ENCODE measurements at places on chromosomes 2 and 18. TPM values are rescaled to one million over a fixed set of nuclear protein-coding genes. Genes with fewer than 3 reads are reported as not detected.
A peak's percentile ranks its signal among the peaks of the same experiment; 100 is the strongest.

The ELOA2 gene
- total RNA-seq = not detected

The BIRC6 gene
- total RNA-seq = 98.0 TPM

The CHN1 gene
- total RNA-seq = 50.3 TPM

The CYP27A1 gene
- 16.4 TPM for total RNA-seq

The PRSS56 gene
- not detected for total RNA-seq

The CPS1 gene
- total RNA-seq = 4.9 TPM

The TNP1 gene
- 1.1 TPM for total RNA-seq

The NFU1 gene
- total RNA-seq = 44.1 TPM

The RPRM gene
- 3.1 TPM for total RNA-seq

The SCN1A gene
- total RNA-seq = 0.62 TPM

The CNTNAP5 gene
- total RNA-seq = 8.9 TPM

- H3K4me1 ChIP-seq = peaks cover 34% of the 10 kb centered on the region
- no peak overlapping the region for H3K4me3 ChIP-seq
- no peak overlapping the region for H3K27ac ChIP-seq
- no peak for DNase-seq
- no peaks in the 10 kb centered on the region for H3K27me3 ChIP-seq
Observed at GRCh38 chr18:39318008-39318407, 1752.4 kb upstream of the CELF4 start.

- peaks cover 4% of the 10 kb centered on the region for H3K4me1 ChIP-seq
- no peak overlapping the region for H3K4me3 ChIP-seq
- H3K36me3 ChIP-seq = no peaks in the 10 kb centered on the region
- no peak overlapping the region for H3K27ac ChIP-seq
Observed at GRCh38 chr18:32714571-32715148, 58.2 kb downstream of the KLHL14 start.

DNA sequence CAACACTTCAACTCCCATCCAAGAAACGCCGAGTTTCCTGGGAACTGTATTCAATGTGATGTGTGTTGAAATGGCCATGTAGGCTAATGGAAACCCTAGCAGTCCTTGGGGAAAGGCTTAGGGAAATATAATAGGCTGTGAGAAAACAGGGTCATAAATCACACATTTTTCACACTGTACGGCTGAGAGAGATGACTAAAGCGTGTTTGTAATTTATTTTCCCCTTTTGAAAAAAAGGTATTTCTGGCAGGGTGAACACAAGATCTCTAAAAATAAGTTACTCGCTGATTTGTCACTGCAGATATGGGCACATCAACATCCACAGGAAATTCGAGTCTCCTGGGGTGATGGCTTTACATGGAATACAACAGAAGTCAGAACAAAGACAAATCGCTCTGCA lies 109.6 kb upstream of the ST6GAL2 start:
- H3K36me3 ChIP-seq = no peaks in the 10 kb centered on the region
- no peak overlapping the region for H3K27ac ChIP-seq
- peaks cover 24% of the 10 kb centered on the region for H3K27me3 ChIP-seq
- no peak overlapping the region for H3K4me3 ChIP-seq

GRCh38 chr18:23563377-23564043 lies 22.8 kb downstream of the NPC1 start:
- no peaks in the 10 kb centered on the region for H3K4me1 ChIP-seq
- no peak overlapping the region for H3K4me3 ChIP-seq
- DNase-seq = no peak
- H3K27me3 ChIP-seq = no peaks in the 10 kb centered on the region

DNA sequence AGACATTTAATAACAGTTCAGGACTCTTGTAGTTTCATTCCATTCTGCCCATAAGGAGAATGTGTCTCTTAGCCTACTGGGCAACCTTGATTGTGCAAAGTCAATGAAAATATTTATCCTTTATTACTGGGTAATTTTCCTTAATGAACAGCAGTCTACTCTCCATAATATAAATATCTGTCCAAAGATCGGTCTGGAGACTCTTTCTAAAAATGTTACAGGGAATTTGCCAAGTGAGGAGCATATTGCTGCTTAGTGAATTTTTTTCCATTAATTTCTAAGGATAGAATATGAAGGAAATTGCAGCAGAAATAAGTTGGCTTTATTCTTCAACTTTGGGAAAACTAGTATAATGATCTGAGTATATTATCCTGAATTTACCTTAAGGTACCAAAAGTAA lies 817.1 kb upstream of the FSHR start:
- no peaks in the 10 kb centered on the region for H3K36me3 ChIP-seq
- peaks cover 9% of the 10 kb centered on the region for H3K4me1 ChIP-seq

DNA sequence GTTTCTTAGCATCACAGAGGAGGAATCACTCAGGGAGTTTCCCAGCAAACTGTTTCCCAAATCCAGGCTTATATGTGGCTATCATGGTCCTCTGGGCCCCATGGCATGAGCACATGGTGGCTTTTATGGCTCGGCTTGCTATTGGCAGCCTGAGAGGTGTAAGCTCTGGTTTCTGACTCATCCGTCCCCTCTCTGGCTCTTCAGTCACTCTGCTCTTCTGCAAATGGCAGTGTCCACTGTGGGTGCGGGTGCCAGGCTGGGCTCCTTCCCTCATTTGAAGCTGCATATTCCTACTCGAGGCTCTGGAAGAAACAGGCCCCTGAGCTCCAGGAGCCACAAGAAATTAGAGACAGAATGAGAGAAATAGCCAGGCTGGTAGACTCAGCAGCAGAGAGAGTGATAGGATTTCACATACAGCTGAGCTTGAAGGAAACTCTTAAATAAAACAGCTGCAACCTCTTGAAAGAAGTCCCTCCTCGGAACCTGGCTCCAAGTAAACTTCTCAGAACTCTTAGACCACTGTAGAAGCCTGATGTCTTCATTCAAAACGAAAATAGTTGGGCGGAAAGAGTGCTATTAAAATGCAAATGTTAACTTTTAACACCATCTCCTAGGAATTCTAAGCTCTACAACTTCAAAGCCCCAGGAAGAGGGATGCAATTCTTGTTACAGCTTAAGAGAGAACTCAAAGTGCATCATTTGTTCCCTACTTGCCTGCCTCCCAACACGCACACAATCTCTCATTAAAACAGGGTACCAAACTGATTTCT lies 212.6 kb upstream of the SP5 start:
- H3K36me3 ChIP-seq = no peaks in the 10 kb centered on the region
- peaks cover 30% of the 10 kb centered on the region for H3K27me3 ChIP-seq
- peaks cover 25% of the 10 kb centered on the region for H3K4me1 ChIP-seq
- no peak overlapping the region for H3K27ac ChIP-seq

DNA sequence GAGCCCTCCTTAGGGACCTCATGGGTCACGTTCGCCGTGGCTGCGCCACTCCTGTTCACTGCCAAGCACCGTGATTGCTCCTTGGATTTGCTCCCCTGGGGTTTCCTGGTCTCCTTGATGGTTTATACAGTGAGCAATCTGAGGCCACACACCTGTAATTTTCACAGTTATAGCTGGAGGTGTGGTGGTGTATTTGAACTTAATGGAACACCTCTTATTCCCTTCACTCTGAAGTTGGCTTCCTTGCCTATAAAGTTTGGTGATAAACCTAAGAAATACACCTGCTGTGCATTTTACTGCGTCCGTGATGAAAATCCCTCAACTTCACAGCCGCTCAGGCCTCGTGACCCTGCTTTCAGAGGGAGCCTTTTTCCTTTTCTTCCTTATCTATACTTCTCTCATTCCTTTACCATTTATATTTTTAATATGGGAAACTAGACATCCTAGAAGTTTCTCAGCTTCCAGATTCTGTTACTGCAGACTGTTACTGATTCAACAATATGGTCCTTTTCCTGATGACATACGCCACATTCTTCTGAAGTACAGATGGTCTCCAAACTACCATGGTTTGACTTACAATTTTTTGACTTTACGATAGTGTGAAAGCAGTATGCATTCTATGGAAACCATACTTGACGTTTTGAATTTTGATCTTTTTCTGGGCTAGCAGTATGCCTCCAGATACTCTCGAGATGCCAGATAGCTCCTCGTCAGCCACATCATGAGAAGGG lies 8.6 kb downstream of the ATG4B start:
- peaks cover 2% of the 10 kb centered on the region for H3K36me3 ChIP-seq
- DNase-seq = no peak
- H3K27ac ChIP-seq = peak overlapping the region; percentile 88
- no peak overlapping the region for H3K4me3 ChIP-seq
- H3K27me3 ChIP-seq = no peaks in the 10 kb centered on the region
- H3K4me1 ChIP-seq = peaks cover 4% of the 10 kb centered on the region

DNA sequence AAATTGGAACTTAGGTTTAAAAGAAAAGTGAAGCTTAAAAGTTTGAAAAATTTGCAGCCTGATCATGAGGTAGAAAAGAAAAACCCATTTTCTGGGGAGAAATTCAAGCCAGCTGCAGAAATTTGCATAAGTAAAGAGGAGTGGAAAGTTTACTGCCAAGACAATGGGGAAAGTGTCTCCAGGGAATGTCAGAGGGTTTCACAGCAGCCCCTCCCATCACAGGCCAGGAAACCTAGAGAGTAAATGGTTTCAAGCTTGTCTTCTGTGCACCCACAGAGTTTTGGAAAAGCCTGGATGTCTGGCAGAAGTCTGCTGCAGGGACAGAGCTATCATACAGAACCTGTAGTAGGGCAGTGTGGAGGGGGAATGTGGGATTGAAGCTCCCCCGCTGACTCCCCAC lies 254.0 kb upstream of the FSIP2 start:
- no peak for DNase-seq
- H3K36me3 ChIP-seq = peaks cover 25% of the 10 kb centered on the region
- H3K27me3 ChIP-seq = no peaks in the 10 kb centered on the region

DNA sequence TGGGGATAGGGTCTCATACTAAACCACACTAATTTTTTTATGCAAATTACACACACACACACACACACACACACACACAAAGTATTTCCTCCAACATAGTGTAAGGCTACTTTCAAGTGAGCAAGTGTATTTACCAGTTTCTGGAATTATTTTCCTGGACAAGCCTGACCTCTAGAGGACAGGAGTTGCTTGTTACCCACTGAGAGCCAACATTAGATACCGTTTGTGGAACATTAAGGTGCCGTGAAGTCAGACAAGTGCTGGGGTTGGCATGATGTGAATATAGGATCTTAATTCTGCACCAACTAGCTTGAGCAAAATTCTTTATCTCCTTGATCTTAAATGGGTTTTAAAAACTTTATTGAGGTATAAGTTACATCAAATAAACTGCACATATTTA lies 39.3 kb upstream of the SERPINB2 start:
- no peaks in the 10 kb centered on the region for H3K36me3 ChIP-seq
- no peaks in the 10 kb centered on the region for H3K4me1 ChIP-seq
- no peak overlapping the region for H3K4me3 ChIP-seq
- H3K27ac ChIP-seq = no peak overlapping the region
- H3K27me3 ChIP-seq = no peaks in the 10 kb centered on the region

- H3K36me3 ChIP-seq = no peaks in the 10 kb centered on the region
- H3K4me1 ChIP-seq = peaks cover 20% of the 10 kb centered on the region
- H3K27me3 ChIP-seq = no peaks in the 10 kb centered on the region
- no peak overlapping the region for H3K27ac ChIP-seq
- H3K4me3 ChIP-seq = no peak overlapping the region
Observed at GRCh38 chr2:188481474-188481873, 189.8 kb downstream of the GULP1 start.

DNA sequence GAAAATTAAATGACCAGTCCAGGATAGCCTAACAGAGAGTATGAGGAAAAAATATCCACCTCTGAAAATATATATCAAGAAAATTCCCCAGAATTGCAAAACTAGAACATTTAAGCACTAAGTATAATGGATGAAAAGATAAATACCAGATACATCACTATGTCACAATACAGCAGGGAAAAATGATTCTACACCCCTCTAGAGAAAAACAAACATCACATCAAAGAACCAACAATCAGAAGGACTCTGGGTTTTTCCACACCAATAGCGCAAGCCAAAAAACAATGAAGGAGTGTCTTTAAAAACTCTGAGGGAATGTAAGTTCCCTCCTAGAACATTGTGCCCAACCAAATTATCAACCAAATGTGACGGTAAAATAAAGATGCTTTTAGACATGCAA lies 13.7 kb downstream of the BUB1 start:
- H3K36me3 ChIP-seq = peaks cover 6% of the 10 kb centered on the region
- H3K4me3 ChIP-seq = no peak overlapping the region
- no peak overlapping the region for H3K27ac ChIP-seq
- no peak for DNase-seq
- no peaks in the 10 kb centered on the region for H3K27me3 ChIP-seq

DNA sequence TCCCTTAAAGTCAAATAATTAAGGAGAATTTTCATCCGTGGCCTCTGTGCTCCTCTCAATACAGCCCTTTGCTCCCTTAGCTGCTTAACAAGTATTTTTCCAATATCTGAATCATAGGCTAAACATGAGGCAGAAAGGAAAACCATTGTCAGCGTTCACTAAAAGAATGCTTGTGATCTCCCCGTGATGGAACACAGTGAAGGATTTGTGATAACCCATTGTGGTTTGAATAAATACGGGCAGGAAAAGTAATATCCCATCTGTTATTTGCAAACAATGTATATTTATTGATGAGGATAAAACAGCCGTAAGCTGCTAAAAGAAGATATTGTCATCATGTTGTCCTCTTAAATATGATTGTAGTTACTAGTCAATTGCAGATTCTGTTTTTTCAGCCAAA lies 258.1 kb downstream of the NAPG start:
- peaks cover 26% of the 10 kb centered on the region for H3K27me3 ChIP-seq
- H3K4me1 ChIP-seq = no peaks in the 10 kb centered on the region
- no peak overlapping the region for H3K27ac ChIP-seq
- DNase-seq = no peak
- no peaks in the 10 kb centered on the region for H3K36me3 ChIP-seq

DNA sequence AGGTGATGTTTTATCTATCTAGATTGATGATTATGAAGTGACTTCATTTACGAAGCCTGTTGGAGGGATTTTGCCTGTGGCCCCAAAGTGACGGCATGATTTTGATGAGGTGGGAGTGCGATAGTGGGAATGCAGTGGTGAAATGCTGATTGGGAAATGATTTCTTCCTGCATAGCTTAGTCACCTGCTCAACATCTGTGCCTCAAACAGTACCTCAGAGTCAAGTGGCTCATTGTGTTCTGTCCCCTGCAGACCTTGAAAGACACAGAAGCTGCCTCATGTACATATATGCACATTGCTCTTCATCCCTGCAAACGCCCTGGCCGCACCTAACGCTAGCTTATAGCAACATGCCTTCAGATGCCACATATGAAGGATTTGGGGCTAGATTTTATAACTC lies 201.2 kb downstream of the TPGS2 start:
- no peaks in the 10 kb centered on the region for H3K4me1 ChIP-seq
- H3K4me3 ChIP-seq = no peak overlapping the region
- H3K27ac ChIP-seq = no peak overlapping the region
- H3K27me3 ChIP-seq = no peaks in the 10 kb centered on the region
- H3K36me3 ChIP-seq = no peaks in the 10 kb centered on the region

GRCh38 chr2:54966165-54966832 lies 84.0 kb downstream of the RTN4 start:
- H3K4me3 ChIP-seq = no peak overlapping the region
- no peaks in the 10 kb centered on the region for H3K4me1 ChIP-seq
- peaks cover 13% of the 10 kb centered on the region for H3K36me3 ChIP-seq
- DNase-seq = no peak
- no peak overlapping the region for H3K27ac ChIP-seq
- no peaks in the 10 kb centered on the region for H3K27me3 ChIP-seq

GRCh38 chr2:61733563-61733962 lies 120.3 kb downstream of the FAM161A start:
- H3K27ac ChIP-seq = no peak overlapping the region
- no peak overlapping the region for H3K4me3 ChIP-seq
- no peaks in the 10 kb centered on the region for H3K4me1 ChIP-seq
- H3K36me3 ChIP-seq = no peaks in the 10 kb centered on the region

Measured in progenitor cell of endocrine pancreas (in vitro differentiated cells).